ACHN (cell line): ENCODE measurements at places on chromosomes 6 and 20.

GRCh38 chr20:46145713-46146112 is 27.6 kb downstream of the CD40 start:
- DNase-seq, result no peak

- no peak for DNase-seq
These were observed 59.9 kb downstream of the VAPB start for GRCh38 chr20:58448958-58449357.

DNA sequence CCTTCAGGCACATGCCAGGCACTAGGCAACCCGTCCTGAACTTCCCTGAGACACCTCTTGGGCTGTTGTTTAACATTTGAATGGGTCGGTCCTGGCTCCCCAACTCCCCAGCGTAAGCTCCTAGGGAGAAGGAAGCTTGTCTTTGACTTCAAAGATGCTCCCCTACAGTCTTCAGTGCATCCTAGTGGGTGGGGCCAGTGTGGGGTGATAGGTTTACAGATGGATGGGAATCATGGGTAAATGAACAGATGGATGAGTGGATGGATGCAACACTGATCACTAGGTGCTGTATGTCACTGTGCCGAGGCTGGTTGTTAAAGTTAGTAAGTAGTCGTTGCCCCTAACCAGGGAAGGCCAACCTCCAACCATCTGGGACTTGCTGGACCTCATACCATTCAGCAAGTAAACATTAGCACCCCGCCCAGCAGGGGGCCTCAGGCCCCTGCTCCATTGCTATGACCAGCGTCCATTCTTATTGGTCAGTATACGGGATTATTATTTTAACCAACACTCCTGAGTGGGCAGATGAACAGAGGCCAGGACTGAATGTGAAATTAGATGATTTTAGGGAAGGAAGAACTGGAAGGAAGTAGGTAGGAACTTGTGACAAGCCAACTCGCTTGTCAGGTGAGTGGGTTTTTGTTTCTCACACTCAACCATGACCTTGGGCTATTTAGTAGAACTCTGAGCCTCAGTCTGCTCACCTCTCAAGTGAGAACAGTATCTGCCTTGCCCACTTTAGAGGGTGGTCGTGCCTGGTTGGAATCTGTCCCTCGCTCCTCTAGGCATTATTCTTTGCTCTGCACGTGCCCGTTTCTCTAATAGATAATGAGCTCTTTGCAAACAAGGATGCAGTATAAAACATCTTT is 82.9 kb upstream of the FOXP4 start:
- peak; percentile 49 for DNase-seq

GRCh38 chr20:45372646-45373352 is 5.3 kb downstream of the TP53TG5 start:
- DNase-seq, result peak; percentile 75

DNA sequence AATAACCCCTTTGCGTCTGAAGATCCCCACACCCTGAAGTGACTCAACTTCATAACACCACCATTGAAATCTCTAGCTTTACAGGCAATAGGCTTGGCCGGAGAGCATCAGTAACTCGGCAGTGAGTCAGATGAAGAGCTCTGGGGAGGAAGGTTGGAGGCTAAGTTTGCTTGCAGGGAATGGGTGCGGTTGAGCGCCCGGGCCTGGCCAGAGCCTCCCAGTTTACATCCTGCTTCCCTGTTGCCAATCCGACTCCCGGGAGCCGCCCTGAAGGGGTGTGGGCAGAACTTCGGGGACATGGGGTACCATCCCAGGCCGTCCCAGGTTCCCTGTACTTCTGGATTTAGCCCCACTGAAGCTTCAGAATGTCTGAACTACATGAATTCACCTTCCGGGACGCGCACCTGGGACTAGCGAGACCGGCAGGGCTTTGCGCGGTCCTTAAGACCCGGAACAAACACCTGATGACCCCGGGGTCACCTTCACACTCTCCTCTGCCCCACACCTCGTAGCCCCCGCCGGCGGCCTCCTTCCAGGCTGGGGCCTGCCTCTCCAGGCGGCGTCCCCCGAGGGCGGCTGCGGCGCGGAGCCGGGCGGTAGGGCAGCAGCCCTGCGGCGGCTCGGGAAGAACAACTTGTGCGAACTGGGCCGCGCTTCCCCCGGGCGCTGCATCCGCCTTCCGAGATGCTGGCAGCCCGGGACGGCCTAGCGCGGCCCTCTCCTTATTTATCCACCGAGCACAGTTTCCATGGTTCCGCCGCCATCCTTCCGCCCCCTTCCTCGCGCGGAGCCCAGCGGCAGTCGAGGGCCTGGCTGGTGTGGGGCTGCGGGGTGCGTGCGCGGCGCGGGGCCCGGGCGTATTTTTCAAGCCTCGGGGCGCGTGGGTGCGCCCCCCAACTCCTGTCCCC is 56.6 kb upstream of the RREB1 start:
- peak; percentile 76 for DNase-seq

GRCh38 chr6:154276810-154277628 is 79.6 kb downstream of the IPCEF1 start:
- DNase-seq, result peak; percentile 56

DNA sequence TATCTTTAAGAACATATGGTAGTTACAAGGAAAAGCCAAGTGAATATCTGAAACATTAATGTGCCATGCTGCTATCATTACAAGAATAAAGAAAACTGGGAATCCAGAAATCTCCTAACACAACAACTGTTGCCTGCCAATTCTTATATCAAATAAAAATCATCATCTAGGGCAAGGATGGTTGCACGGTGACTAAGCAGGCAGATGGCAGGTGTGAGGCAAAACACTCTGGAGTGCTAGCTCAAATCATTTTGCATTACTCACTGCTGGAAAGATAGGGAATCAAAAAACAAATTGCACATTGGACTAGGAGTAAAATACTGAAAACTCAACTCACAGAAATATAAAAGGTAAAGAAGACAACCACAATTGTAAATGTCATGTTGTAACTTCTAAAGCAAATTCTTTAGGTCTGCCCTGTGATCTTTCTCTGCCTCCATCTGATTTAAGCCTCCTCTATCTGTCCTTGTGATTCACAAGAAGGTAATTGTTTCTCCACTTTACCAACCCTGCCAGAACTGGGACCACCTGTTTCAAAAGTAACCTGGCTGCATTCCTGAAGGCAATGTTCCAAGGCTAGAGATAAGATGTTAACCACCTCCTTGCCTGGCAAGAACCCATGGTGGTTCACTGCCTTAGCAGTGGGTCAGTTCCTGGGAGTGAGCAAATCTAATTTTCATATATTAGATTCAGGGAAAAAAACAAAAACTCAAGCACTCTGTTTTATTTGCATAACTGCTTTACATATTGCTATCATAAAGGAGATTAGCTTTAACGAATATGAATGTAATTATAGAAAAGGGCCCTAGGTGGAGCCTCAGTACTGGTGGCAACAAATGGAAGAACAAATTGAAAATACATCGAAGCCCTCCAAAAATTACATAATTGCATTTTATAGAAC is 33.1 kb upstream of the LCA5 start:
- peak; percentile 72 for DNase-seq

DNA sequence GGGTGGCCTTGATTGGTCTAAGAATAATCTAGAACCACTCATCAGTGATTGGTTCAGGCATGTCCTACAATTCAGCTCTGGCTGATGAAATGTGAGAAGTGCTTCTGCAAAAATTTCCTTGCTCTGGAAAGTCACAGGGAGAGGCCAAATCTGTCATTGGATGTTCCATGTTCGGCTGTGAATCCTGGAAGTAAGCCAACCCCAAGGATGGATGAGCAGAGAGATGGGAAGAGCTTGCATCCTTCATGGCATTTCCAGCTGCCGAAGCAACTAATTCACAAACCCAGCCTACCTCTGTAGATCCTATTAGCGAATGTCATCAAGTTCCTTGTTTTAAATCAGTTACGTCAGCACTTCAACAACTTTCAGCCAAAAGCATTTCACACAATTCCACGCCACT is 187.2 kb upstream of the SOX4 start:
- no peak for DNase-seq

DNA sequence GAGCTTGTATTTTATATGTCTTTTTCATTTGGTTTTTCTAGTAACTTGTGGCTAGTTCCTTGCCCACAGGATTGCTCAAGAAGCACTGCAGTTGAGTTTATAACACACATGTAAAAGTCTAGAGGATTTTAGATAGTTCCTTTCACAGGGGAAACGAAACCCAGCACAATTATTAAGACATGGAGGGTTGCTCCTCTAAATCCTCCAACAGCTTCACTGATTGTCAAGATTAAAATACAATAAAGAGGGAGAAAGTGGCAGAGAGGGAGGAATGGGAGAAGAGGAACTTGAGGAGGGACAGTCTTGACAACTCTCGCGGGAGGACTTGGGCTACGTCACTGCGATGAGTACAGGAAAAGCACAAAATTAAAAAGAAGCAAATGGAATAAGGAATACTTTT is 9.7 kb upstream of the TBC1D7 start:
- no peak for DNase-seq

DNA sequence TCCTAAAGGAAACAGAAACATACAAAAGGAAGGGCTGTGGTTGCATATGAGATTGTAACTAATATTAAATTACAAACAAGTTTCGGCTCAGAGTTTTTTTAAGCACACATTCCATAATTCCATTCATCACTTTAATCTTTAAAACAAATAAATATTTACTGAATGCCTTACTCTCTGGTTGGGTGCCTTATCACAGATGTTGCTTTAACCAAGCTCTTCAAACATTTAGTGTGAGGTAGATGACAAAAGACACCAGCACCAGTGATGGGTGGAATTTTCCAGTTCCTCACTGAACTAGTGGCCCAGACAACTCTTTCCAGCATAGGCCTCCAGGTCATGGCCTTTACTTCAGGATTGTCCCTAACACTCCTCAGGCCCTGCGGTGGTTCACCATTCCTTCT is 58.7 kb downstream of the ARHGAP18 start:
- no peak for DNase-seq

DNA sequence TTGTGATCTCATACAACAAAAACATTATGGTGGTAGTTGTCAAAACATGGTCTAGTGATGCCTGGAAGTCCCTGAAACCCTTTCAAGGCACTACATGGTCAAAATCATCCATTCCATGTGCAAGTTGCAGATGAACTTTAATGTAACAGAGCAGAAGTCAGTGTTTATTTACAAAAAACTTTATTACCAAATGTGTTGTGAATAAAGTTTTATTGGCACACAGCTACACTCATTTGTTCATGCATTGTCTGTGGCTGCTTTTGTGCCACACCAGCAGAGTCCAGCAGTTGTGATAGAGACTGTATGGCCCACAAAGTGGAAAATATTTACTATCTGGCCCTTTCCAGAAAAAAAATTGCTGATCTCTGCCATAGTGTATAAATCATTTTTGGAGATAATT is 26.8 kb downstream of the TUBB2B start:
- no peak for DNase-seq

DNA sequence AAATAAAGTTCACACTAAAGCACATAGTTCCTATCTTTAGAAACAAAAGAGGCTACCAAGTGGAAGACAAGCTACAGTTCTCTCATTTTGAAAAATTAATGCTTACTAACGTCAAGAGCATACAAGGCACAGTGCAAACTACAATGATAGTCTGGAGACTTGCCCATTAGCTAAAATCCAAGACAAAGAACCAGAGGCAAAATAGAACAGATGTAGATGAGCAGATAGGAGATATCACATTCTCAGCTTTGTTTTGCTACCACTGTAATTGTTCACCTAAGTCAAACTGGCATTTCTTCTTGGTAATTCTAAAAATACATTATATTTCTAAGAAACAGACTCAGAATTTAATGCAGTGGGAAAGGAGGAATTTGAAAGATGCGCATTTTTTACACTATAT is 5.2 kb downstream of the TMEM30A start:
- DNase-seq, result no peak

- no peak for DNase-seq
These were observed 42.1 kb downstream of the NUDT3 start for GRCh38 chr6:34350137-34350933.

GRCh38 chr6:167735084-167735950 is 91.4 kb upstream of the AFDN start:
- no peak for DNase-seq

DNA sequence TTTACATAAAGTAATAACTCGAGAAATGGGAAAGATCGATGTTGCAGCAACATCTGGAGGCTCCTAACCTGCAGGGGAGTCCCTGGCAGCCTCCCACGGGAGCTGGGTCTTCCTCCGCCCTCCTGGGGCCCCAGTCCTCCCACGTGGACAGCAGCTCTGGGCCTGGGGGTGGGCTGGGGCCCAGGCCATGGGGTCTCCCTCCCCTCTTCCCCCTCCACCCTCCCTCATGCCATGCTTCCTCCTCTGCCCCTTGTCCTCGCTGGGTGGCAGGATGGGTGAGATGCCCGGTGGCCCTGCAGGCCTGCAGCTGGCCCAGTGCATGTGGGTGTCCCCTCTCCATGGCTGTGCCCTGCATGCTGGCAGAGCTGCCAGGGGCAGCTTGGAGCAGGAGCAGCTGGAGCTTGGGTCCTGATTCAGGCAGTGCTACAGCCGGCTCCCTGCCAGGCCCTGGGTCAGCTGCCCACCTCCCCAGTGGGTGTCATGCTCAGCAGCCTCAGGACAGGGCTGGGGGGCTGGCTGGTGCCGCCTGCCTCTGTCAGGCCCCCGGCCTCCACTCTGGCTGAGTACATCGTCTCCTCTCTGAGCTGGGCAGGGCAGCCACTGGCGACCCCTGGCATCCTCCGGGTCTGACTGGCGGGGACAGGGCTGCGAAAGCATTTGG is 48.9 kb upstream of the BHLHE23 start:
- DNase-seq, result no peak

- DNase-seq, result no peak
These were observed 56.8 kb downstream of the LRRC1 start for GRCh38 chr6:53851561-53851960.

GRCh38 chr6:29655658-29656057 is 1.2 kb upstream of the MOG start:
- DNase-seq, result no peak

GRCh38 chr20:37935435-37935834 is 32.5 kb downstream of the VSTM2L start:
- DNase-seq, result no peak

- no peak for DNase-seq
These were observed 23.5 kb downstream of the TBC1D20 start for GRCh38 chr20:438571-439469.

- peak; percentile 20 for DNase-seq
These were observed 23.8 kb upstream of the POLR1H start for GRCh38 chr6:30037182-30037788.

- DNase-seq, result no peak
These were observed 74.6 kb downstream of the AIG1 start for GRCh38 chr6:143135325-143135724.

GRCh38 chr20:40945754-40946450 is 82.7 kb upstream of the TOP1 start:
- DNase-seq, result peak; percentile 22

DNA sequence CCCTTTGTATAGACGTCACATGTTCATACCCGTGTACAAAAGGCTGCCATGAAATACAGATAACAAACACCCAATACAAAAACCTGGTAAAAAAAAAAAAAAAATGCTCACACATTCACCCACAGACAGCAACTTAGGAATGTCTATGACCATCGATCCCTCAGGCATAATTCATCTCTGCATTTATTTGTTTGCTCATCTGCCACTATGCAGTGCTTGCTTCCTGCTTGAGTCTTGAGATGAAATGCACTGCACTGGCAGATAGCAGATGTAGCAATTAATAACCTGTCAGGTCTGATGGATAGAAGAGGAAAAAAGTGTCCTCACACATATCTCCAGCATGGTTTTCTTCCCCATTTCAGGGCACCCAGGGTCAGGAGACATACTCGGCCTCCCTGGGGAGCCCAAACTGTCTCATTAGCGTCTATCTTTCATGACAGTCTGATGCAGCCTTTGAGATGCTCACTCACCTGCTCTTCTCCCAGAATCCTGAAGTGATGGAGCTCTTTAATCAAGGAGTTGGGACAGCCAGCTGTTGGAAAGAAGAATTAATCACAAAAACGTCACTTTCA is 295.1 kb upstream of the AGPAT4 start:
- DNase-seq, result no peak
